ENCODE measurements at places on chromosomes 7 and 10.

DNA sequence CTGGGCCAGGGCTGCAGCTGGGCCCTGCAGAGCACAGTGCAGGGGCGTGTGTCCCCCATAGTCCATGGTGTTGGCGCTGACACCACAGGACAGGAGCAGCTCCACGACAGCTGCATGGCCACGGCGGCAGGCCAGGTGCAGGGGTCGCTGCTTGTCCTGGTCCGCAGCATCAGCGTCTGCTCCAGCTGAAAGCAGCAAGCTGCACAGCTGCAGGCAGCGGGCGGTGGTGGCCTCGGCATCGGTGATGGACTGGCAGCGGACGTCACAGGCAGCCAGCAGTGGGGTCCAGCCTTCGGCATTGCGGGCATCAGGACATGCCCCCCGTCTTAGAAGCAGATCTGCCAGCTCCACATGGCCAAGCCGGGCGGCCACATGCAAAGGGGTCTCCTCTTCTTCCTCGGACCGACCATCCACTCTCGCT, 6.0 kb downstream of the ASB10 start:
- no peak for DNase-seq

- no peak for DNase-seq
Measured at GRCh38 chr10:59234194-59234593, 57.8 kb downstream of the PHYHIPL start.

DNA sequence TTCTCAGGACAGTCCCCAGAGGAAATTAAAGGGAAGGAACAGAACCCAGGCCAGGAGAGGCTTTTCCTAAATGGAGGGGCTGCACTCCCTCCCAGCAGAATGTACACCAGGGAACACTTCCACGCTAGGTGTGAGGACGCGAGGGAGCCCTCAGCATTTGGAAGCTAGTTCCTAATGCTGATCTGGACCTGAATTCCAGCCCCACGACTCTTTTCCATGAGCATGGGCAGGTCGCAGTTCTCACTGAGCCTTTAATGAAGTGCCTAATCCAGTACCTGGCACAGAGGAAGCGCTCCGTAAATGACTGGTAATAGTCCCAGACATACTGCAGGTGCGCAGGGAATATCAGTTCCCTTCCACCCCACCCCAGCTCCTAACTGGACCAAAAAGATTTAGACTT, 1.1 kb downstream of the ALOX5 start:
- DNase-seq = no peak

GRCh38 chr7:113804475-113805095, 114.2 kb downstream of the PPP1R3A start:
- no peak for DNase-seq

DNA sequence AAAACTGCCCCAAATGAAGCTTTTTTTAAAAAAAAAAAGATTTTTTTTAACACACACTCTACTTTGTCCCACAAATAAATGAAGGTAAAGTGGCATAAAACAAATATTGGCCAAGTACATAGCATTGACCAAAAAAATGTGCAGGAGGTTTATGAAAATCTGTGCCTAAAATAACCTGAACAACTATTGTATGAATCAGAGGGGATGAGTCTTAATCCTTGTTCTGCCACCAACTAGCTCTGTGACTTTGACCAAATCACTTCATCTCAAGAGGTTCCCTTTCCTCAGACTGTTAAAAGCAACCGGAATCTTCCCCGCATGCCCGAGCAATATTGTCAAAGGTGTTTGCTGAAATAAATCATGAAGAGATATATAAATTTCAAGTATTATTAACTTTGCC, 150.4 kb upstream of the NEBL start:
- DNase-seq = no peak

DNA sequence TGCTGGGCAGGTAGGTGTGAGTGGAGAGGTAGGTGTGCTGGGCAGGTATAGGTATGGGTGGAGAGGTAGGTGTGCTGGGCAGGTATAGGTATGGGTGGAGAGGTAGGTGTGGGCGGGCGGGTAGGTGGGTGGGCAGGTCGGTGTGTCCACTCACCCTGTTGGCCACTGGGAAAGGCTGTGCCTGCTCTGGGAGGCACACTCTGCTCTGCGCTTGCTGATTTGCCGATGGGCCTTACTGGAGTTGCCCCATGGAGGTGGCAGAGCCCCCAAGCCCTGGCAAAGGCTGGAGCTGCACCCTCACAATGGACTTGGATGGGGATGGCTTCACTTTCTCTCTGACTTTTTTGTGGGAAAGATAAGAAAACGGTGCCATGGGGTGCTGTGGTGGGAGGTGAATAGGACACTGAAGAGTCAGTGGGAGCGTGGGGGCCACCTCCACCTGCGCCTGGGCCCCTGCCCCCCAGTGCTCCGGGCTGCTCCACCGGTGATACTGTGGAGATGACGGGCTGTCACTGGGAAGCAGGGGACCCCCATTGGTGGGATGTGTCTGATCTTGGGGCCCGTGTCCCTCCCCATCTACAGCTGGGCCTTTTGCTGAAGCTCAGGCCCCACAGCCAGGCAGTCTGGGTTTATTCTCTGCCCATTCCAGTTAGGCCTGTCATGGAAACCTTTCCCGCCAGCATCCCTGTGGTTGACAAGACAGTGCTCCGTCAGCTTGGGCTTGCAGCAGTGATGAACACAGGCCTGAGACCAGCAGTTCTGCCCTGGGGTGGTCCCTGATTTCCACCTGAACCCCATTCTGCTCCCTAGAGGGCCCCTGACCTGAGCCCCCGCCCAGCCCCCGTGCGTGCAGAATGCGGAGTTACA, 75.0 kb downstream of the NKX6-2 start:
- no peak for DNase-seq
